CD4-positive, alpha-beta T cell treated with Interleukin-17A for 4 hours (primary cell): ENCODE measurements at places on chromosomes 12 and 14.
A peak's percentile ranks its signal among the peaks of the same experiment; 100 is the strongest.

GRCh38 chr12:92540782-92541423 lies 161.9 kb upstream of the PLEKHG7 start:
- no peak for DNase-seq

- DNase-seq: no peak
Measured at GRCh38 chr12:24947541-24948419, 1.1 kb downstream of the BCAT1 start.

GRCh38 chr12:22709292-22709691 lies 84.3 kb downstream of the ETNK1 start:
- DNase-seq: no peak

- no peak for DNase-seq
Measured at GRCh38 chr12:18146363-18146762, 56.4 kb upstream of the RERGL start.

- no peak for DNase-seq
Measured at GRCh38 chr12:85186236-85186635, 93.8 kb upstream of the ALX1 start.

- no peak for DNase-seq
Measured at GRCh38 chr12:750366-751191, 1.8 kb upstream of the WNK1 start.

- DNase-seq: no peak
Measured at GRCh38 chr14:71194251-71194650, 287.0 kb downstream of the PCNX1 start.

- DNase-seq: peak; percentile 21
Measured at GRCh38 chr14:52950410-52950897, 396 bp downstream of the FERMT2 start.
